ENCODE measurements at places on chromosomes 11 and 22.
A peak's percentile ranks its signal among the peaks of the same experiment; 100 is the strongest.

DNA sequence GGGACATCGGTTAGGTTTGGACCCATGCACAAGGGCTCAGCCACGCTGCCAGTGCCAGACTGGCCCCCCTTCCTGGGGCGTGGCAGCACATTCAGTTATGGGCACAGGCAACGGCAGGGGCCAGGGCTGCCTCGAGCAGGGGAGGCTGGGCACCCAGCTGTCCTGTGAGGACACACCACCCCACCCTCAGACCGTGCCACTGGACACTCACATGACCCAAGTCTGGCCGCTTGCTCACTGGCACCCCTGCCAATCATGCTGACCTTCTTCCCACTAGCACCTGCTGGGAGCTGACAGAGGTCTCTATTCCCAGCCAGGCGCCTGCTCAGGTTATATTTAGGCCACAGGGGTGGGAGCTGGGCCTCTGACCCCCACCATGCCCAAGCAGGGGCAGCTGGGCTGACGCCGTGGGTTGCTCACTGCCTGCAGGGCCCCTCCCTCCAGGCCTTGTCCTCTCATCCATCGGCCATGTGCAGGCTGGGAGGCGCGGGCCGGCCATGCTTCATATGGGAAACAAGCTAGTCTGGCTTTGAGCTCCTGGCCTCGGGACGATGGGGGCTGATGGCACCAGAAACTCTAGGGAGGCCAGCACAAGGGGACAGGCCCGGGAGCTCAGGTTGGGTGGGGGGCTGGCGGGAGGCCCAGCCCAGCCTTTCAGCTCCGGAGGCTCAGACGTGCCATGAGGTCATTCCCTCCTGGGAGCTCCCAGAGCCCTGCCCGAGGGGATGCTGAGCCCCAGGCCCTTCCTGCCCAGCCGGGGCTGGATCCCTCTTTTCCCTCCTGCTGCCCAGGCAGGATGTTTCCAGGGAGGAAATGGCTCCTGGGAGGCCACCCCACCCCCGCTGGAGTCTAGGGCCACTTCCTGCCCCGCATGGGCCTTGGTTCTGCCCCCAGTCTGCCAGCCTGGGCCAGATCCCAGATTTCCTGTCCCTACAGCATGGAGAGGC is 15.2 kb upstream of the TBX1 start:
- no peak for DNase-seq

- no peak for DNase-seq
These were observed 16.7 kb downstream of the KREMEN1 start for GRCh38 chr22:29089507-29089906.

DNA sequence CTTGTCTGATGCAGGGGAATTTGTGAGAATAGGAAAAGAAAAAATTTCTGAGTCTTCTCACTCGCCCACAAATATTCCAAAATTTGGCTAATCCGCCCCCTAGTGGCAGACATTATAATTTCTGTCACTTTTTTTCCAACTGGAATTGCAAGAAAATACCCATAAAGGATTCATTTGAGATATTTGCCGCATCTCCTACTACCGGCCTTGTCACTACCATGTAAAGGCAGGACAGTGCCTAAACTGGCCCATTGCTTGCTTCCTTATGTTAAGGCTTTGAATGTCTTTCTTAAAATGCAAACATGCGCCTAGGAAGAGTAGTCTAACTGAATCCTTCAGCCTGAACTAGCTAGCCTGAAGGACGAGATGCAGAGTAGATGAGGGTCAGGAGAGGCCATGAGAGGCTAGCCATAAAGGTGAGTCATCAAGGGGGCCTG is 9.3 kb upstream of the CEP295 start:
- peak; percentile 2 for DNase-seq

DNA sequence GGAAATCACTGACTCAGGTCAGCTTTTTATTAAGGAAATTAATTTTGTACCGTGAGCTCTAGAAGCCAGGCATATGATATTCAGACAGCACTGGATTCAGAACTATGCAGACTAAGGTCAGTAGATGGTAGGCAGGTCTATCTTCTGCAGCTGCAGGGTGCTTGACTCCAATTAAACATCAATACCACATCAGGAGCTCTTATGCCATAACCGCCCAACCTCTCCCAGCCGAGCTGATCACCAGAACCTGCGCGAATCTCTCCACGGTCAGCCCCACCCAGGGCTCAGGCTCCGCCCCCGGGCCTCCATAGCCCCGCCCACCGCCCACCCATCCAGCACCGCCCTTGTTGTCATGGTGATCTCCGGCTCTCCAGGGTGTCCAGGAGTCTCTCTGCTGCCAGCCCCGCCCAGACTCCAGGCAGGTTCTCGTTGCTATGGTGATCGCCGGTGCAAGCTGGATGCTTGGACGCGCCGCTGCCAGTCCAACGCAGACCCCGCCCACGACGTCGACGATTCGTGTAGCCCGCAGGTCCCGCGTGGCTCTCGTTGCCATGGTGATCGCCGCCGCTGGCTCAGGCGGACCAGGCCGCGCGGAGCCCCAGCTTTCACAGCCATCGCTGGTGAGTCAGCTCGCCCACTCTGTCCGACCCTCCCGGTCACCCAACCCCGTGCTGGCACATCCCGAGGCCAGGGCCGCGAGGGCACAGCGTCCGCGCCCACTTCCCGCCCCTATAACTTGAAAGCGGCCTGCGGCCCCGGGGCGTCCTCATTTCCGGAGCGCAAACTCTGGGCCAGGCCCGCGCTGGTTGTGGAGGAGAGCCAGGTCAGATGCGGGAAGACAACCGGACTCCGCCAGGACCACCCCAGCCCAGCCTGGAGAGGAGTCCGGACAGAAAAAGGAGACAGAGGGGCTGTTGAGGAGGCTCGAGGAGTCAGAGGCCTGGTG is at the start of gene RAB36:
Gene RAB36 (plus strand): TSS at position 546 of the 946 bp plus-strand sequence. CDS start 1,140 bp downstream, outside the sequence.
- DNase-seq: peak; percentile 88

DNA sequence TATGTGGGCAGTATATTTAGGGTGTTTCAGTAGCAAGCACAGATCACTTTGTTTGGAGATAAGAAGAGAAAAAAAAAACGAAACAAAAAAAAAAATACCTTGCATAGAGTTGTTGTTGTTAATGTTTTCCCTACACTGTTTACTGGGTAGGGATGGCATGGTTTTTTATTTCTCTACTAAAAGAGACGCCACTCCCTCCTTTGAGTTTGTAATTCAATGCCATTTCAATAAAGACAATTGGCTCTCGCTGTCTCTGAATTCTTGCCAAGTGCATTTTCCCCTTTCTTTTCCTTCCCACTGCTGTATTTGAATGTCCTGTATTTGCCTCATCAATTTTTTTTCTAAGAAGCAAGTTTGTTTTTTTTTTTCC is 213.9 kb upstream of the UBASH3B start:
- DNase-seq: no peak

DNA sequence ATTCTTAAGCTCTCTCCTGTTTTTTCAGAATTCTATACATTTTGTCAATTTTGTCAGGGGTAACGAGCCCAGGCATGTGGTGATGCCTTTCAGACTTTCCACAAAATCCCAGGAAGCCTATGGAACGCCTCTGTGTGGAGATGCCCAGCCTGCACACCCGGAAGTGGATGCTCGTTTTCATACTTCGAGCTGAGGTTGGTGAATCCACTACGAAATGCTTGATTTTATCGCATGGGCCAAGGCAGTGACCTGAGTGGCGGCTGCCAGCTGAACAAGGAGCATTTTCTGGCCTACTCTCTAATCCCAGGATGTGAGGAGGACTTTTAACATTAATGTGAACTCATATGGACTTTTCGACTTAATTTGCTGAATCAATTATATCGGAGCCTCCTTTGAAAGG is 426.7 kb upstream of the B3GAT1 start:
- DNase-seq: no peak
